Activated CD4-positive, alpha-beta T cell treated with anti-CD3 and anti-CD28 coated beads for 36 hours (primary cell): ENCODE measurements at places on chromosomes 2 and 18.

DNA sequence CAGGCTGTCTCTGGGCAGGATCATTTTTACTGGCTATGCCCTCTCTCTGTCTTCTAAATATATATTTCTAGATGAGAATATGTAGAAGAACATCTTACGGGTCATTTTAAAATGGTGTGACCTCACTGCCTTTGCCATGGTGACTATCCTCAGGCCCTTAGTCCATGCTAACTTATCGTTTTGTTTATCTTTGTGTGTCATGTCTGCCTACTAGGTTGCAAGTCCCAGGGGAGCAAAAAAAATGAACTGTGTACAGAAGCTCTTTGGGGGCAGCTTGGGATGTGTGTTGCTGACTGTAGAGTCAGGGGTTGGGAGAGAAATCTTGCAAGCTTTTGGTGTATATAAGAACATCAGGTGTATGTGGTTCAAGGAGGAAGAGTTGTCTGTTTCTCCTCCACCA is 11.0 kb downstream of the CPSF3 start:
- no peak for DNase-seq

DNA sequence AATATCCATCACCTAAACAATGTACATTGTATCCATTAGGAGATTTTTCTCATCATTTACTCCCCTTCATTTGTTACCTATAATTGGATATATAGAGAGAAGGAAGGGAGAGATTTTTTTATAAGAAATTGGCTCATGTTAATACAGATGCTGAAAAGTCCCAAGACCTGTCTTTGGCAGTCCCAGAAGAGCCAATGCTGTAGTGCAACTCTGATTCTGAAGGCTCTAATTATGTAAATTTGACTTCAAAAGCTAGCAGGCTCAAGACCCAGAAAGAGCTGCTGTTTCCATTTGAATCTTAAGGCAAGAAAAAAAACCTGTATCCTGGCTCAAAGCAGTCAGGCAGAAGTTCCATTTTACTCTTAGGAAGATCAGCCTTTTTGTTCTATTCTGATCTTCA is 1245.5 kb upstream of the FAM98A start:
- no peak for DNase-seq

DNA sequence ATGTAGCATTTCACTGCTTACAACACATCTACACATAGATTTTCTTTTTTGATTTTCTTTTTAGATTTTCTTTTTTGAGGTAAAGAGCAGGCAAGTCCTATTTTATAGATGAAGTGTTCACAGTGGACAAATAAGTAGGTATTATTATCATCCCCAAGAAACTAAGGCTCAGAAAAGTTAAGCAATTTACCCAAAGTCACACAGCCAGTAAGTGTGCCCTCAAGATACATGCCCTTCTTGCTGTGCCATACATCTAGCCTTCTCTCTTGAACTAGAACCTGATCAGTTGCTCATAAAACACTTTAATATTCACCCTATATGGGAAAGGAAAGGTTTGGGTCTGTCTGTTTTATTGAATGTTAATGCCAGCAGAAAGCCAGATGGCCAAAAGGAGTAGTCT is 50.3 kb downstream of the DAPL1 start:
- no peak for DNase-seq

DNA sequence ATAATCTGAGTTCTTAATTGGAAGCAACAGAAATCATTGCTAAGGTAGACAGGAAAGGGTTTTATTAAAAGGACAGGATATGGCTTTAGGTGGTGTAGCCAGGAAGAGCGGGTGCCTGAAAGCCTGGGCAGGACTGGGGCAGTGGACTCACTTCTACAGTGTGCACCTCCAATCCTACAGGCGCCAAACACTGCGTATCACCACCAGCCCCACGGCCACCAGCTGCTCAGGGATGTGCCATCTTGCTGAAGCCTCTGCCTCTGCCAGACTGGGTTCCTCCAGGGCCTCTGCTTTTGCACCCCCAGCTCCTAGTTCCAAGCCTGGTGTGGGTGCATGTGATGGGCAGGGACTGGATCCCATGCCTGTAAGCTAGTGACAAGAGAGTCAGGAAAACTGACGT is 29.7 kb upstream of the DPYSL5 start:
- DNase-seq, result no peak

- no peak for DNase-seq
Observed at GRCh38 chr2:45570671-45571334, 40.3 kb downstream of the SRBD1 start.

GRCh38 chr2:107592280-107592624 is 234.4 kb upstream of the RGPD4 start:
- DNase-seq, result no peak

- DNase-seq, result no peak
Observed at GRCh38 chr2:78721355-78722033, 304.0 kb upstream of the REG3G start.

GRCh38 chr2:8472545-8473323 is 209.1 kb upstream of the ID2 start:
- DNase-seq, result no peak

DNA sequence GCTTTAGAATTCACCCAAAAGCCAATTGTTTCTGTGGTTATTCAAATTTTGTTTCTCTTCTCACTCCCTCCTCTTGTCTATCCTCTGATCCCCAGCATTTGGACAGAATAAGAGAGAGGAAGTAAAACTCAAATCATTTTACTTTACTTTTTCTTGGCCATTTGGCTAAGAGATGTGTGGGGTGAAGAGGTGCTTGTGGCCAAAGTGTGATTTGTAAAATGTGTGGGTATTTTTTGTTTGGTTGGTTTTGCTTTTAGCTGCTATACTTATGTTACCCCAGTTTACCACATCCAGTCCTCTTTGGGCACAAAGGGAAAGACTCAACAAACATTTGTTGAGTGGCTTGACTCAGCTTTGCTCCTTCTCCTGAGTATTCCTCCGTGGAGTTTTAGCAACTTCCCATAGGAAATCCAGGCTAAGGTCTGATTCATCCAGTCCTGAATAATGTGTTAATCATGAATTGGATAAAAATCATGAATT is 109.1 kb upstream of the CYP1B1 start:
- no peak for DNase-seq

GRCh38 chr2:13583609-13584008 is 866.9 kb downstream of the TRIB2 start:
- no peak for DNase-seq
